ENCODE measurements at places on chromosomes 7 and 10. TPM values are rescaled to one million over a fixed set of nuclear protein-coding genes. Genes with fewer than 3 reads are reported as not detected.

GRCh38 chr10:10624567-10624962 is 393.1 kb upstream of the CELF2 start:
- no peak for DNase-seq

- DNase-seq: no peak
Observed at GRCh38 chr10:70747192-70747965, 37.8 kb downstream of the TBATA start.

DNA sequence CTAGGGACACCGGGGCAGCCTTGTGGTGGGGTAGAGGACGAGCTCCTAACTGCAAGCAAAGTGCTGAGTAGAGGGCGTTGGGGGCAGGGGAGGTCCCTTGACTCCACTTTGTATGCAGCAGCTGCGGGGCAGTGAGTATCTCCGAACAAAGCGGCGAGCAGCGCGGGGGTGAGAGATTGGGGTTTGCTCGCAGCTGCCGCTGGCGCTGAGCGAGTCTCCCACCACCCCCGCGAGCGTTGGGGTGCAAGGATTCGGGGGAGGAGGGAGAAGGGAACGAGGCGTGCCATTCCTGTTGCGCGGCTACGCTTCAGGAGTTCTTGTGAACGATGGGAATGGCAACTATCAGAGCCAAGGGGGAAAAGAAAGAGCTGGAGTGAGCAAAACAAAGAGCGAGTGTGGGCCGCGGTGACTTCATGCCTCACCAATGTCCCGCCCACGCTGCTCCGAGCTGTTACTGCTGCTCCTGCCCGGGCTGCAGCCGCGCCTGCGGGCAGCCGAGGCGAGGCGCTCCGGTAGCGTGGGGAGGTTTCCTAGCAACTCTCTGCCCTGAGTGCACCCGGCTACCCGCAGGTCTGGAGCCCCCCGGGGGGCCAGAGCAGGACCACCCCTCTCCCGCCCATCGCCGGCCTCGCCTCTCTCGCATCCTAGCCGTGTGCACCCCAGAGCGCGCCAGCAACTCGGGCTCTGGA is at the start of gene ITGB8:
ITGB8 (plus strand) TSS at position 662 of the 689 bp plus-strand sequence. CDS start 907 bp downstream, outside the sequence.
- peak; percentile 95 for DNase-seq

GRCh38 chr7:157613575-157614322 is 276.9 kb downstream of the DNAJB6 start:
- no peak for DNase-seq

GRCh38 chr7:99707096-99707495 is 27.3 kb upstream of the CYP3A5 start:
- no peak for DNase-seq

DNA sequence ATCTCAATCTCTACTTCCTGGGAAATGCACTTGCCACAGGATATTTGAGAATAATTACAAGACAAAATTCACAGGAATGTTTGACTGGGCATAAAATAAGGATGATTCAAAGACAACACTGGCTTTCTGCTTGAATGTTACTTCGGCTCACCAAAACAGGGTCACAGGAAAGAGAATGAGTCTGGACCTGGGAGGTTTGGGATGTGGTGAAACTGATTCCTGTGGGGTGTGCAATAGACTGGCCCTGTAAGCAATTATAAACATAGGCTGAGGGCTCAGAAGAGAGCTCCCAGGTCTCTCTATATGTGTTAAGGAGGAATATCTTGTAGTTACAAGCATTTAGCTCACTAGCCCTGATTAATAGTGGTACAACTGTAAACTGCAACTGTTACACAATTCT is 613.9 kb upstream of the CELF2 start:
- DNase-seq: no peak

The PNLIPRP2 gene
- not detected for total RNA-seq

The SRRM3 gene
- total RNA-seq: 0.51 TPM

The AGFG2 gene
- total RNA-seq: 2.3 TPM

The RBM48 gene
- total RNA-seq: 6.9 TPM

The TMEM184A gene
- total RNA-seq: 43.8 TPM

The PAX4 gene
- total RNA-seq: not detected
